ENCODE measurements at places on chromosomes 1 and 21.

GRCh38 chr1:150555198-150555970 lies 6.2 kb downstream of the ADAMTSL4 start:
- DNase-seq: no peak

DNA sequence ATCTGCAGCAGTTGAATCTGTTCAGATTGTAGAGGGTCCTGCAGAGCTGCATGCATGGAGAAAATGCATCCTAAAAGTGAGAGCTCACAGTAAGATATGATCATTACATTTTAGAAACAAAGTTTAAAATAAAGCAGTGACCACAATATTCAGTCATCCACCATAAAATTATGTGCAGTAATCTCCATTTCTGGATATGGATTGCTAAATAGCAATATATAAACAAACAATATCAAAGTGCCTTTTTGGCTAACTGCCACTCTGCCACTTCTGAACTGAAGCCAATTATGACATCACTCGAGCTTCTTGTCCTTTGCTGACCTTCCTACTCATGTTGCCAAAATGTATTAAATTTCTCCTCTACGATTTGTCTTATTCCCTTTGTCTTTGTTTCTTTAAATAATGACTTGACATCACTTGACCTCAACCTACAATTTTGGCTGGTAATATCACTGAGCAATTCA lies 262.0 kb upstream of the CXADR start:
- DNase-seq: no peak

DNA sequence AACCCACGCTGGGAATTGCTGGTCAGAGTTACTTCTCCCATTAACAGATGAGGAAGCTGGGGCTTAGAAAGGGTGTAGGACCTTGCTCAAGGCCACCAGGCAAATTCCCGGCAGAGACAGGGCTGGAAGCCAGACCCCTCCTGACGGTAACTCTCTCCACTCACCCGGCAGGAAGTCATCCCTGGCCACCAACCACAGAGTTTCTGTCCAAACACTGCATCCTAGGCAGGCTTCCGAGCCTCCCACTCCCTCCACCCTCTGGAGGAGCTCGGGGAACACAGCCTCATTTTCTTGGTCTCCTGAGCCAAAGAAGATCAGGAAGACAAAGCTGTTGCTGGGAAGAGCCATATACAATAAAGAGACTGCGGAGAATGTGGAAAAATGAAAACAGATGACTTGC lies 25.0 kb upstream of the ZNF436 start:
- DNase-seq: no peak

- no peak for DNase-seq
These were observed 20.2 kb downstream of the DPT start for GRCh38 chr1:168708698-168709404.

DNA sequence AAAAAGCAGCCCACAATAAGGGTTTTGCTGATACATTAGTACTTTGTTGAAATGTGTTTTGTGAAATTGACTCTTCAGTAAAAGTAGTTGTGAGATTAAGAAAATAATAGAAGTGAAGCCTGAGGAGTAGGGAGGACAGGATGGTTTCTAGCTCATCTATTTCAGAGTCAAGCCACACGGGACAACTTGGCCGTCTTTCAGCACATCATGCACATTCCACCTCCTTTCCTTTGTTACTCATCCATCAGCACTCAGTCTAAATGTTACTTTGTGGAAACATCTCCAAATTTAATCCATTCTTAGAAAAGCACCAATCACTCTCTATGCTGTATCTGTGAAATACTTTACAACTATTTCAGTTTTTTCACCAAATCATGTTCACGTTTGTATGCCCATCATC lies 223.3 kb downstream of the FGGY start:
- DNase-seq: no peak

GRCh38 chr1:186605762-186606350 lies 74.4 kb downstream of the PTGS2 start:
- peak; percentile 23 for DNase-seq

DNA sequence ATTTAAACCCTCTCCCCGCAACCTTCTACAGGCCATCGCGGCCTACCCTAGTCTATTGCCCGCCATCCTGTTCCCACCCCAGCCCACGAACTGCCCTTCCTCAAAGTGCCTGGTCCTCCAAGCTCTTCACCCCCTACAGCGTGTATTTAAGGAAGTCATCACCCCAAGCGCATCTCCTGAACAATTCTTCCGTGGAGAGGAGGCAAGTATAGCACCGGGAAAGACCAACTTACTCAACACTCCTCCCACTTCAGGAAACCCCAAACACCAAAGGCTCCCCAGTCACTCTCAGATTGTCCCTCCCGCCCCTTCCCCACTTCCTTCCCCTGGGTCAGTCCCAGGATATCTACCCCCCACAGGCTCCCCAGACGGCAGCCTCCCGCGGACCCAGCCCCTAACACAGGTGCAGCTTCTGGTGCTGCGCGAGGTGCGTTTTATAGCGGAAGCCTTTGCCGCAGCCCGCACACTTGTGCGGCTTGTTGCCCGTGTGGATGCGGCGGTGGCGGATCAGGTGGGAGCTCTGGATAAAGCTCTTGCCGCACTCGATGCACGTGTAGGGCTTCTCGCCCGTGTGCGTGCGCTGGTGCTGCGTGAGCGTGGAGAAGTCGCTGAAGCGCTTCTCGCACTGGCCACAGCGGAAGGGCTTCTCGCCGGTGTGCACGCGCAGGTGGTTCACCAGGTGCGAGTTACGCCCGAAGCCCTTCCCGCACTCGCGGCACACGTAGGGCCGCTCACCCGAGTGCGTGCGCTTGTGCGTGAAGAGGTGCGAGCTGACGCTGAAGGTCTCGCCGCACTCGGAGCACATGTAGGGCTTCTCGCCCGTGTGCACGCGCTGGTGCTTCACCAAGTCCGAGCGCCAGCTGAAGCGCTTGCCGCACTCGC lies 25.5 kb downstream of the ZNF697 start:
- DNase-seq: no peak

DNA sequence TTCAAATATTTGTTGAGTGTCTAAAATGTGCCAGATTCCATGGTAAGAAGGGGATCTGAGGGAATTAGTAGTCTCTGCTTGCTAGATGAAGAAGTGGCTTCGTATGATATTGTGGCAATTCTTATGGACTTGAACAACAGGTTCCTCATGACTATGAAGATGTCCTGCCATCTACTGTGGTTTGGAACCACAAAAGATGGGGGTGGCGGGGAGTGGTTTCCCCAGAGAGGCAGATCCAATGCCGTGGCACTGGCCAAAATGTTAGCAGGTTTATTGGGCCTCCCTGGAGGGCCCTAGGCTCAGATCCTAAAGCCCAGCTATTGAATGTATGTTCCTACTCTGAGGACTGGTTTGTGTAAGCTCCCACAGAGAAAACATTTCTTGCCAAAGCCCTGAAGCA lies 120.8 kb downstream of the RGS2 start:
- DNase-seq: no peak

DNA sequence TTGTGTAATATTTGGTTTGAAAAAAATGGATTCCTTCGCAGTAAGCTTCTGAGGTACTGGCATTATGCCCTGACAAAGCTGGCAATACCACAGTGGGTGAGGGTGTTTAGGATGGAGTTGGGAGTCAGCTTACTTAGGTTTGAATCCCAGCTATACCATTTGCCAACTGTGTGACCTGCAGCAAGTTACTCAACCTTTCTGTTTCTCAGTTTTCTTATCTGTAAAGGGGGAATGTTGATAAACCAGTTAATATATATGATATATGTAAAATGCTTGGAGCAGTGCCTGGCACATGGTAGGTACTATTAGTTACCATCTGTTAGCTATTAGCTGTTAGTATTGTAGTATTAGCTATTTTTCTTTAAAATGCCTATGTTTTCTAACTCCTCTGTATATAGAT lies 4.9 kb upstream of the HDGF start:
- DNase-seq: no peak

DNA sequence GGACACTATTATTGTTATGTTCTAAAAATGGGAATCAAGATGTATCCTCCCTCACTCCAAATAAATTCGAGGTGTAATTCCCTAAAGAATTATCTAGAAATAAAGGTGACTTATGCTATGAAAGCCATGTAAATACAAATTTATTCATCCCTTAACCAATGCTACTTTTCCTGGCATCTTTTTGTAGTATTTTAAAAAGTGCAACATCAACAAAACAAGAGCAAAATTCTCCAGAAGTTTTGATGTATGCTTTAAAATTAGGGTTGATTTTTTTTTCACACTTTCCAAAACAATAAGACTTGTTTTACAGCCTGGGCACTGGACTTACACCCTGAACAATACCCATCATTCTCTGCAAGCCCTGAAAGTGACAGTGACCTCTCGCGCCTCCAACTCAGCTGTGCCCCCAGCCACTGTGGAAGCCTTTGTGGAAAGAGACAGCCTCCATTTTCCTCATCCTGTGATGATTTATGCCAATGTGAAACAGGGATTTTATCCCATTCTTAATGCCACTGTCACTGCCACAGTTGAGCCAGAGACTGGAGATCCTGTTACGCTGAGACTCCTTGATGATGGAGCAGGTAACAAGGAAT lies 21.4 kb upstream of the CLCA1 start:
- DNase-seq: no peak

- peak; percentile 13 for DNase-seq
These were observed 1015.4 kb downstream of the AMY1C start for GRCh38 chr1:104765085-104765484.

GRCh38 chr1:240737298-240737697 lies 125.3 kb upstream of the GREM2 start:
- no peak for DNase-seq

DNA sequence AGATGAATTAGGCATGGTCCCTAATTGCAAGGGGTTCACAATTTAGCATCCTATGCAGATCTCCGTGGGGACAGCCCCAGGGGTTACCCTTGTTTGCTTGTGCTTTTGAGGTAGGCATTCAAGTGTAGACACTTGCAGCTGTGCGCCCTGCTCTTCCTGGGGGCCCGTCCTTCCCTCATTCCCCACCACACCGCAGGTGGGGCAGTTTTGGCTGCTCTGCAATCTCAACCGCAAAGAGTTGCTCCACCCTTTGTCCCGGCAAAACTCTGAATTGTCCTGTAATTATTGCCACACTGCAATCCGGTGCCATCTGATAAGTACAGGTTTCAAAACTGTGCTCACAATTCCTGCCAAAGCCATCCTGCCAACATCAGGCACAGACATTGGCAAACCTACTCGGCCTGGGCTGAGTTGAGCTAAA lies 65.4 kb upstream of the LYST start:
- no peak for DNase-seq

GRCh38 chr1:93967306-93967705 lies 58.1 kb upstream of the GCLM start:
- no peak for DNase-seq

GRCh38 chr21:42841156-42841915 lies 38.0 kb downstream of the WDR4 start:
- DNase-seq: no peak

DNA sequence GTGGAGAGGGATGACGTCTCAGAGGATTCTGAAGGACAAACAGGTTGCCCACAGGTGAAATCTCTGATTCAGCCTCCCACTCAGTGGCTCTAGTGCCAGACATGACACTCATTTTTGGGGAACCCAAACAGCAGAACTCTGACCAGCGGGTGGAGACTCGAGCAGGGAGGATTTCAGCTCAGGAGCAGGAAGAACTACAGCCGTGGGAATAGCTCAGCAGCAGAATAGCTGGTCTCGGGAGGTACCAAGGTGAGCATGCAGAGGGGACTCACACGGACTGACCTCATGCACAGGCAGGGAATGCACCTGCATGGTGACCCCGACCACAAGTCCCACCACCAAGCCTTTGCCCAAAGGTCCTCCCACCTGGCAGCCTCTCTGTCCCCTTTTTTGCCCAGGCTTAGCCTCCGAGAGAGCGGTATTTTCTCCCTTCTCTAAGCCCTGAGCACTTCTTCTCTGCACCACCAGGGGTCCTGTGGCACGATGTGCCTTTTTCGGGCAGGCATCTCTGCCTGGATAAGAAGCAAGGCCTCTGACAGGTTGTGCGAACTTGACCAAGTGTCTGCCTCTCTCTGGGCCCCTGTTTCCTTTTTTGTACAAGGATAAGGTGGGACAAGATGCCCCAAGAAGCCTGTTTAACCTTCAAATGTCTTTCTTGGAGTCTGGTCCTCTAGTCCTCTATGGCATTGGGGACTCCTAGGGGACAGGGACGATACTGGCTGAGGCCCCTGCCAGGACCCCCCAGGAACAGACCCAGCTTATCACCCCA lies 8.8 kb upstream of the FGR start:
- peak; percentile 70 for DNase-seq

DNA sequence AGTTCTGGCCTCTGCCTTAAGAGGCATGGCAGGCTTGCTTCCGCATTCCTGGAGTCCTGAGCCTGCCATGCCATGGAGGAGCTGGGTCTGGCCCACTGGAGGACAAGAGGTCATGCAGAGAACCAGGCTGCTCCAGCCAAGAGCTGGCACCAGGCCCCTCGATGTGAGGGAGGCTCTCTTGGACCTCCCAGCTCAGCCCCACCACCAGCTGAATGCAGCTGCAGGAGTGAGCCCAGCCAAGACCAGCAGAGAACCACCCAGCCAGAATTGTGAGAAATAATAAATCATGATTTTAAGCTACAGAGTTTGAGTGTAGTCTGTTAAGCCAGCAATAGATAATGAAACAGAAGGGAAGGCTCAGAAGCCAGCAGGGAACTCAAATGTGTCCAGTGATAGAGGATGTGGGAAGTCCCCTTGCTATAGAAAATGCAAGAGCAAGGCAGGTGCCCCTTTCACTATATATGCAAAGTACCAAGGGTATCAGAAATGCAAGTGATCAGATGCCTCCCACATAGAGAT lies 118.4 kb downstream of the HIVEP3 start:
- DNase-seq: peak; percentile 25

DNA sequence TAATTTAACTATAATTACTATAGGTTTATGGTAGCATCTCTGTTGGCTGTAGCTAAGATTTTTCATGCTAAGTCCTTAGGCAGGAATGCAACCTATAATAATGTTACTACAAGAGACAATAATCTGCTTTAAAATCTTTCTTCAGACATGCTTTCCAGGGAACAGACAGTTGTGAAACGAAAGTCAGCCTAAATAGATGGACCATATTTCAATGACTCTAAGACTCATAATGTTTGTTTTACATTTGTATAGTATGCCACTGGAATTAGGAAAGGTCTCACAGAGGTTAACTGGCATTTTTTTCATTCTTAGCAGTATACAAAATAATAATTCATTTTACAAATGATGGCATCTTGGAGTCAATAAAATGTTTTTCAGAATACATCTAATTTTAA lies 8.1 kb downstream of the RERE start:
- DNase-seq: no peak

GRCh38 chr1:226111883-226112261 lies 49.4 kb downstream of the H3-3A start:
- DNase-seq: no peak

GRCh38 chr1:151839457-151840403 lies at the start of gene C2CD4D:
Gene C2CD4D (minus strand): TSS chr1:151839820. CDS start chr1:151838989, 831 bp downstream.
- DNase-seq: peak; percentile 80
